ENCODE measurements at places on chromosomes 2 and 18. TPM values are rescaled to one million over a fixed set of nuclear protein-coding genes. Genes with fewer than 3 reads are reported as not detected.

DNA sequence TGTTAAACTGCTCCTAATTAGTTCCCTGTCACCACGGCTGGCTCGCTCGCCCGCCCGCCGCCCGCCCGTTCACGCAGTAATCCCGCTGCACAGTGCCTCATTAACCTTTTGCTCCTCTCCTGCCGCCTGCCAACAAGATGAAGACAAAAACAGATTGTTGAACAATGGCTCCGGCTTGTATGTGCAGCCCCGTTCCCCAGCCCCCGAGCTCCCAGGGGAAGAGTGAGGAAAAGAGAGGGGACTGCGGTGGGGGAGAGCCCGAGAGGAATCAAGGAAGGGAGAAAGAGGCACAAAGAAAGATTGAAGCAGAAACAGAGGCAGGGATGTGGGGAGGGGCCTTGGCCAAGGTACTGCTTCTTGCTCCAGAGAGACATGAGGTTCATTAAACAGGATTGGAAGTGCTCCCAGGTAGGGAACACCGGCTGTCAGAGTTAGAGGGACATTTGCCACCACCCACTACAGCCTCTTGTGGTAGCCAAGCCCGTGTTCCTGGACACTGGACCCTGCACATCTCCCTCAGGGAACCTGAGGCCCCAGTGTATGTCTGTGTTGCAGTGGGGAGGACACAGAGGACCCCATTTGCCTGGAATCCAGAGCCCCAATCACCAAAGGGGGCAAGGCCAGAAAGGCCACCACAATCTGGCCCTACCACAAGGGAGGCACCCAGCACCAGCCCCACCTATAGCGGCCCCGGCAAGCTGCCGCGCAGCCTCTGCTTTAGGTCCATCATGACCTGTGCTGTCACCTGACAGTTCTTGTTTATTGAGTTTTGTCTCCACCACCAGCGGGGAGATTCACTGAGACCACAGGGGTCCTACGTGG, 38.1 kb downstream of the EMX1 start:
- no peak overlapping the region for H3K4me3 ChIP-seq
- H3K4me1 ChIP-seq: no peaks in the 10 kb centered on the region
- no peak for DNase-seq
- no peak overlapping the region for H3K27ac ChIP-seq
- H3K36me3 ChIP-seq: no peaks in the 10 kb centered on the region
- no peaks in the 10 kb centered on the region for H3K27me3 ChIP-seq

The ANKRD29 gene
- total RNA-seq: 0.18 TPM

DNA sequence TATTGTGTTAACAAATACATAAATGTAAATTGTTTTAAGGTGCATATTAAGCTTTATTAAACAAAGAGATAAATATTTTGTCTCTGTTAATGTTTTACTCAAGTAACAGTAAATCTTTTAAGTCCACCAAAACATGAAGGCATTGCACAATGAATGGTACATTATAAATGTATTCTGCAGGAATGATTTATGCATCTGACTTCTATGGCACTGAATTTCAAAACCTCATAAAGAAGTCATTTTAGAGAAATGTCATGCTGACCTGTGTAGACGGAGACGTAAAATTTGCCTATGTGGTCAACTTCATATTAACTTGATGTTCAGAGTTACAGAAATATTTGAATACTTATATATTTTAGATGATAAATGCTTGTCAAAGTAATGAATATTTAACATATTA, 194.7 kb downstream of the BABAM2 start:
- H3K4me1 ChIP-seq: peaks cover 12% of the 10 kb centered on the region
- no peak for DNase-seq
- no peak overlapping the region for H3K27ac ChIP-seq
- no peaks in the 10 kb centered on the region for H3K36me3 ChIP-seq
- H3K27me3 ChIP-seq: no peaks in the 10 kb centered on the region

DNA sequence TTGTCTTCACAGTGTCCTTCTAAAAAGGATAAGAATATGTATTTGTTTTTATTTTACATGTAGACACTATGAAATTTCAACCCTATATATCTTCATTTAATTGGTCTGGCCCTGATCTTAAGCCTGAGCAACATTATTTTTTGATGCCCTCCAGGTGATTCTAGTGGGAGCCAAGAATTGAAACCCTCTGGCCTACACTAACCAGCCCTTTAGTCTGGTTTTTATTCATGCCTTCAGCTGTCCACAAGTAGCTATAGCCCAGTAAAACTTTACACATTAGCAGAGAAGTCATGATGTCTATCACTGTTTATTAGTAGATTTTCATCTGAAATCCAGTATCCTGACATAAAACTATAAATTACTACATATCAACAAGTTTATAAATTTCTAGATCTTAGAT, 52.7 kb upstream of the UBXN4 start:
- H3K4me3 ChIP-seq: no peak overlapping the region
- no peaks in the 10 kb centered on the region for H3K27me3 ChIP-seq
- H3K4me1 ChIP-seq: peaks cover 2% of the 10 kb centered on the region
- H3K36me3 ChIP-seq: no peaks in the 10 kb centered on the region
